ENCODE measurements at places on chromosomes 13 and 19.

GRCh38 chr19:52274191-52274590, 4.8 kb downstream of the ZNF766 start:
- no peak for DNase-seq

GRCh38 chr19:31749231-31749630, 400.0 kb upstream of the TSHZ3 start:
- no peak for DNase-seq

DNA sequence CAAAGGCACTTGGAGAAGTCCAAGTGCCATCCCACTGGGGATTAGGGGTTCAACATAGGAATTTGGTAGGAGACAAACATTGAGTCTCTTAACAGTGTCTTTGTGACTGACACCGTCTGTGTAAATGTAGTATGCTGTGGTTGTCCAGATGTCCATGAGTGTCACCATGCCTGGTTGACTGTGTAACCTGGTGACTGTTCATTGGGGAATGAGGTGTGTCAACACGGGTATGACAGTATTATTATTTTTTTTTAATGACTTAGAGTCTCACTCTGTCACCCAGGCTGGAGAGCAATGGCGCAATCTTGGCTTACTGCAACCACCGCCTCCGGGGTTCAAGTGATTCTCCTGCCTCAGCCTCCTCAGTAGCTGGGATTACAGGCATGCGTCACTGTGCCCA, 16.2 kb downstream of the PKN1 start:
- DNase-seq = no peak

DNA sequence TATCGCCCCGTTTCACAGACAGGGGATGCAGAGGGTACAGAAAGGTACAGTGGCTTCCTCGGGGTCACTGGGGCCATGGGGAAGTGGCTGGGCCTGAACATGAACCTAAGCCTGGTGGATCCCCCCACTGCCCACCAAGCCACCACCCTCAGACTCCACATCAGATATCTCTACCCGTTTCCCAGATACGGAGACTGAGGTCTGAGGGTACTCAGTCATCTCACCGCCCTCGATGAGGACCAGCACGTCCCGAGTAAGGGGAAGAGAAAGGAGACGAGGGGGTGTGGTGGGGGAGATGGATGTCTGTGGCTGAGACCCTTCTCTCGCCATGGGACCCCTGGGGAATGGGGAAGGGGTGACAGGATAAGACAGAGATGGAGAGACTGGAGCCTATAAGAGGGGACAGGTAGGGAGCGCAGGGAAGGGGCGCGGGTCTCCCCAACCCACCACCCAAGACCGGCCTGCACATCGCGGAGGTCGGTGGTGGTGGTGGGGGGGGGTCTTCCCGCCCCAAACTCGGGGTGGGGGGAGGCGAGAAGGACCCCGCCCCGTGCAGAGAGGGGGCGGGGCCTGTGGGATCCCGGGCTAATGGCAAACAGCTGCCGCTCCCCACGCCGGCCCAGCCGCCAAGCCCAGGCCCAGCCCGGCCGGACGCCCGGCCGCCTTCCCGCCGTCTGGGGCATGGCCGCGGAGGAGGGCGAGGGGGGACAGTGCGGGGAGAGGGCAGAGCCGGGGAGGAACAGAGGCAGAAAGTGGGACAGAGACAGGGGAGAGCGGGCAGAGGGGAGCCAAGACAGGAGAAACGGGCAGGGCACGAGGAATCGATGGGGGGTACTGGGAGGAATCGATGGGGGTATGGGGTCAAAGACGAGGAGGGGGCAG, 698 bp downstream of the KANK2 start:
- no peak for DNase-seq

DNA sequence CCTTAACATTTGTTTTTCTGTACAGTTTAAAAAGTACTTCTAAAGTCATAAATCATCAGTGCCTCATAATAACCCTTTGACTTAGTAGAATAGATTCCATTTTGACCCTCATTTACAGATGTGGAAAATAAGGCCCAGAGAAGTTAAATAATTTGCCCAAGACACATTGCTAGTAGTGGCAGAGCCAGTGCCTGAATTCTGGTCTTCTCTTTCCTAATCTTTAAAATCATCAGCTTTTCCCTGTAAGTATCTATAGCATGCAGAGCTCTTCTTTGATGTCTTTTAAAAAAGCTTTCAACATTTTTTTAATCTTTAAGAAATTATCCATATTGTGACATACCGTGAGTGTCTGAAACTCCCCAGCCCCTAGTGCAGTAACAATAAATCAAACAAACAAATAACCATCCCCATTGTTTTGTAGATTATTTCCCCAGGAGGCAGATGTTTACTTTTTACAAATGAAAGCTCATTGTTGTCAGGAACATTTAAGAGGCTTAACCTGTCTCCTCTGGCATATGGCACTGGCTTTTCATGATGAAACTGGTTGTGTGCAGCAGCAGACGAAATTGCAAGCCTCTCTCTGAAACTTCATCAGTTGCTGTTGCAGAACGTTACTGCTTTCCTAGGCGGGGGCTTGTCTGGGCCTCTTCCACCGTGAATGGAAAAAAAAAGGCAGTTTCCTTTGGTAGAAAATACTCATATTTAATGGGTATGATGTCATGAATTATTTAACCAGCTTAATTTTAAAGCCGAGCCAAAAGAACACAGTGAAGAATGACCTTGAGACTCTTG, 31.7 kb upstream of the PCDH8 start:
- no peak for DNase-seq

DNA sequence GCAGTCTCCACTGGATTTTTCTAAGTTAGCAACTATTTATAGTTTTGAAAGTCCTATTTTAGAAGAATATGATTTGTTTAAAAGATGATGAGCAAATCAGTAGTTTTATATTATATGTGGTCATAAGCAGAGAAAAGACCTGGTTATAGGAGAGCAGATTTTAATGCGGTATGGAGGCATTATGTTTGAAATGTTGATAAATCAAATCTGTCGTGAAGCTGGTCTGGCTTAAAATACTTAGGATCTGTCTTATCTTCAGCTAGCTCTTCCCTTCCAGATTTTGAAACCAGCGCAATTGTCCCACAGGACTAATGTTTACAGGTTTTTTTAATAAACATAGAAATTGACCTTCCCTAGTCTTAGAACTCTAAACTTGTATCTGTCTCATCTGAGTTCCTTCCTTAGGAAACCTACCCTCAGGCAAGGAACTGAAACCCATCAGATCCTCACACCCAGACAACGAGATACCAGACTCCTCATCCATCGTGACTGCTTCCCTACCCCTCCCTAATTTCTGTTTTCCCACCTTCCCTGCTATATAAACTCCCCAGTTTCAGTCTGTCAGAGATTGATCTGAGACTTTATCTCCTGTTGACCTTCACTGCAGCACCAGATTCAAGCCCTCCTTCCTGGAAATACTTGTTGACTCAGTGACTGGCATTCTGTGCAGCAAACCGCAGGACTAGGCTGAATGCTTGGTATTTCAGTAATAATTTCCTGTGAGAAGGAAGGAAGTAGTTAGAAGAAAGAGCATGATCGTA, 37.8 kb upstream of the CXCL17 start:
- no peak for DNase-seq

DNA sequence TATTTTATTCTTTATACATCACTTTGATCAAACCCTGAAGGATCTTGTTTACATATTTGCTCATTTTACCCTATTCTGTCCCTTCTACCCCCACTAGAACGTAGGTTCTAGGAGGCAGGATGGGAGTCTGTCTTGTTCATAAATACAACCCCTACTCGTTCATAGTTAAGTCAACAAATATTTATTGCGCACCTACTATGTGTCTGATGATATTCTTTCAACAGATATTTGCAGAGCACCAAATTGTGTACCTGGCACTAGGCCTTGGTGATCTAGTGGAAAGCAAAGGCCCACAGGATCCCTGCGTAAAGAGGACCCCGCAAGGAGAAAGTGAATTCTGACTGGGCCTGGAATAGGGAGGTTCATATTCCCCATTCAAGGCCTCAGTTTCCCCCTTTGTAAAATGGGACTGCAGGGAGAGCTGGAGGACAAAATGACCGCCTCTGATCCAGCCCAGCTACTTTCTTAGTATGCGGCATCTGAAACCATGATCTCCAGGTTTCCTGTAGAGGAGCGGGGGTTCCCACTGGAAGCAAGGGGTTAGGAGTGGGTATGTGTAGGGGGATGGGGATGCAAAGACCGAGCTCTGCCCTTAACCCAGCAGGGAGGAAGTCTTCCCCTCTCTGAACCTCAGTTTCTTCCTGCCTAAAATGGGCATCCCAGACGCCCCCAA, 534 bp upstream of the GEMIN7 start:
- no peak for DNase-seq

DNA sequence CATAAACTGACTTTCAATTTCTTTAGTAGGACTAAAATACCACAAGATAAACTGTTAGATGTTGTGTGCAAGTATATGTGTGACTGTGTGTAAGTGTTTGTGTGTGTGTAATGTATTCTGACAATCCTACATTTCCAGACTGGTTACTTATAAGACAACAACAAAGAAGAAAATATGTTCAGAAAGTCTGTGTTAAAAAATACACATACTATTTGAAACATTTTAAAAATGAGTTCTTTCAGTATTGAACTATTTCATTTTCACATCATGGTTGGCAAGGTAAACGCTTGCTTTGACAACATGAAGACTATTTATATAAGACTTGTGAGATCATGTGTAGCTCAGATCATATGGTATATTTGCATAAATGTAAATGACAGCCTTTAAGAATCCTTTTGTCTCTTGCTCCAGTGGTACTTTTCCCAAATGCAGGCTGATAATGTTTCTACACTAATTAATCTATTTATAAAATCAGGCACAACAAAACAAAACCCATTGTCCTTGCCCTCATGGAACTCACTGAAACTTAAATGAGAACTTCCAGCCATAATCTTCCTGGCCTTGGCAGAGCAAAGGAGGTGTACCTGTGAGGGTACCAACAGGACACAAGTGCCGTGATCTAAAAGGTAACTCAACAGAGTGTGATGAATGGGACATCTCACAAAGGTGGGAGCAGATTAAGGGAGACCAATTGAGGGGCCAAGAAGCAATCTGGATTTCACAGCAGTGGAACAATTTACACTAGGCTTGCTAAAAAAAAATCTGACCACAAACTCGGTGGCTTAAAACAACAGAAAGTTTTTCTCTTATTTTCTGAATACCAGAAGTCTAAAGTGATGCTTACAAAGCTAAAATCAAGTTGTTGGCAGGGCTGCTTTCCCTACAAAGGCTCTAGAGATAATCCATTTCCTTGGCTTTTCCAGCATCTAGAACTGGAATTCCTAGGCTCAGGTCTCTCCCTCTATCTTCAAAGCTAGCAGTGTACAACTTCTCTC, 349.0 kb downstream of the TBC1D4 start:
- DNase-seq = no peak

GRCh38 chr13:74046431-74046830, 87.8 kb downstream of the KLF12 start:
- DNase-seq = no peak

DNA sequence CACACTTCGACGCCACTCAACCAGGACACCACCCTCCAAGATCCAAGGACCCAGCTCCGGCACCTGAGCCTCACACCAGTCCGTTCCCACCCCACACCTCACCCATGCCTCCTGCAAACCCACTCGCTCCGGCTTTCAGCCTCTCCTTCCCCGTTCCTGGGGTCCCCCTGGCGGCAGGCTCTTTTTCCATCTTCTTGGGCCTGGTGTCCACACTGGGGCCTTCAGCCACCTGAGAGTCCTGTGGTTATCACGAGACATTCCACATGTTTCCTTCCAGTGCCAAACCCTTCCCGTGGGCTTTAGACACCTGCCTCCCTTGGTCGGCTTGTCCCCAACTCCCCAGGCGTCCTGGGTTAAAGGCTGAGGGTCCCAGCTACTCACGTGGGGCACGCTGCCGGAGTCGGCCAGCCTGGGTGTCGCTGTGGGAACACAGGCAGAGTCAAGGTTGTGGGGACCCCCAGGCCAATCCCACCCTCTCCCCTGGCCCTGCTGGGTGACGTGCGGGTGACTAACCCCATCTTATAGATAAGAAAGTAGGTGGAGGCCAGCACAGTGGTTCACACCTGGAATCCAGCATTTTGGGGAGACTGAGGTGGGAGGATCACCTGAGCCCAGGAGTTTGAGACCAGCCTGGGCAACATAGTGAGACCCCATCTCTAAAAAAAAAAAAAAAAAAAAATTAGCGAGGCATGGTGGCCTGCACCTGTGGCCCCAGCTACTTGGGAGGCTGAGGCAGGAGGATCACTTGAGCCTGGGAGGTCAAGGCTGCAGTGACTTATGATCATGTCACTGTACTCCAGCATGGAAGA, 1.9 kb downstream of the JSRP1 start:
- no peak for DNase-seq

GRCh38 chr13:78520425-78520824, 82.9 kb downstream of the POU4F1 start:
- DNase-seq = no peak

DNA sequence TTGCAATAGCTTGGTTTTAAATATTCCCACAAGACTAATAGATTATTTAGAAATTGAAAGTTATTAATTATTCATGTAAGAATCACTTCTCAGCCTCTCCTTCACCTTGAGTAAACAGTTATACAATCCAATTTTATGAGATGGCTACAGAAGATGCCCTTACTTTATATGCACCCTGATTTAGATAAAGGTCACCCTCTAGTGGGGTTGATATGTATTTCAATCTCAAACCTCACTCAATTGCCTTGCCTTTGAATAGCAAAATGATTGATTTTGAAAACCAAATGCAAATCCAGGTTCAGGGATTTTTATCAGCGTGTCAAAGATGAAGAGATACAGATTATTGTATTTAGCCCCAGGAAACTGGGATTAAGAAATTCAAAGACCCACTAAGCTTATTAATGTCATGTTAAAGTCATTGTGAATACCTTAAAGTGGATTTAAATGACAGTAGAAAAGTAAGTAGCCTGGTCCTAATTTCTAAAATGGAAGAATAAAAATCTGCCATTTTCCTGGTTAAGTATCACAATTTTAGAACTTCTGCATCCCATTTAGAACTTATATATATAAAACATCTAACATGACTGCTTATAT, 305.1 kb downstream of the ITGBL1 start:
- DNase-seq = no peak

DNA sequence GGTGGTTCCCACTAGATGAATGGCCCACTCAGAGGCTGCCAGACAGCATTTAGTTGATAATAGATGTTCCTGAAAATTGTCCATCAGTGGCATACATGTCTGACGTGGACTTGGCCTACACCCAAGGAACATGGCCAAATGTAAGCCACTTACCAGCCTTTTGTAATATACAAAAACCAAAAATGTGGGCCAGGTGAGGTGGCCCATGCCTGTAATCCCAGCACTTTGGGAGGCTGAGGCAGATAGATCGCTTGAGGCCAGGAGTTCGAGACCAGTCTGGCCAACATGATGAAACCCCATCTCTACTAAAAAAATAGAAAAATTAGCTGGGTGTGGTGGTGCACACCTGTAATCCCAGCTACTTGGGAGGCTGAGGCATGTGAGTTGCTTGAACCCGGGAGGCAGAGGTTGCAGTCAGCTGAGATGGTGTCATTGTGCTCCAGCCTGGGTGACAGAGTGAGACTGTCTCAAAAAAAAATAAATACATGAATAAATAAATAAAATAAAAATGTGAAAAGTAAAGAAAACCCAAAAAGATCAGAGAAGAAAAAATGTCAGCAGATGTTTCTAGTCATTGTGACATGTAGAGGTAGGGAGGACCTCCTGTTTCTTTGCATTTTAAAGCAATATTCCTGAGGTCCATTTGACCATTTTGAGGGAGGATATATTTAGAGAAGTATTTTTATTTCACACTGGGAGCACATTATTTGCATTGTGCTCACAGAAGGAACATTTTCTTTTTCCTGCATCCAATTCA, 7.1 kb upstream of the WTIP start:
- DNase-seq = no peak
